ENCODE measurements at places on chromosomes 5 and 9.

DNA sequence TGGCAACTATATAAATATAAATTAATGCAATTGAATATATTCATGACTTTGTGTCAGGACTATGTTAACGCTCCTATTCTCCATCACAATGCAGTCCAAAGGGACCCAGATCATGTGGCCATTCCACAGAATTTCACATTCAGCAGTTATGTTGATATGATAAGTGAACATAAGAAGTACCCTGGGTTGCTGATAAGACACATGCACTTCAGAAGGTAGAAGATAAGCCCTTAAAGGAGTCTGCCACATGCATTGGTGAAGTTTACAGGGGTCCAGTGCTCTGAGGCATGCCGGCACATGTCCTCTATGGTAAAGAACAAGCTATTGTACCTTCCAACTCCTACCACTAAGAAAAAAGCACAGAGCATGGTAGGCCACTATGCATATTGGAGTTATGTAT, 76.4 kb downstream of the PHAX start:
- peaks cover 5% of the 10 kb centered on the region for H3K4me1 ChIP-seq
- no peaks in the 10 kb centered on the region for H3K36me3 ChIP-seq
- no peak overlapping the region for H3K27ac ChIP-seq
- no peak for DNase-seq
- no peak overlapping the region for H3K4me3 ChIP-seq
- H3K27me3 ChIP-seq = no peaks in the 10 kb centered on the region

DNA sequence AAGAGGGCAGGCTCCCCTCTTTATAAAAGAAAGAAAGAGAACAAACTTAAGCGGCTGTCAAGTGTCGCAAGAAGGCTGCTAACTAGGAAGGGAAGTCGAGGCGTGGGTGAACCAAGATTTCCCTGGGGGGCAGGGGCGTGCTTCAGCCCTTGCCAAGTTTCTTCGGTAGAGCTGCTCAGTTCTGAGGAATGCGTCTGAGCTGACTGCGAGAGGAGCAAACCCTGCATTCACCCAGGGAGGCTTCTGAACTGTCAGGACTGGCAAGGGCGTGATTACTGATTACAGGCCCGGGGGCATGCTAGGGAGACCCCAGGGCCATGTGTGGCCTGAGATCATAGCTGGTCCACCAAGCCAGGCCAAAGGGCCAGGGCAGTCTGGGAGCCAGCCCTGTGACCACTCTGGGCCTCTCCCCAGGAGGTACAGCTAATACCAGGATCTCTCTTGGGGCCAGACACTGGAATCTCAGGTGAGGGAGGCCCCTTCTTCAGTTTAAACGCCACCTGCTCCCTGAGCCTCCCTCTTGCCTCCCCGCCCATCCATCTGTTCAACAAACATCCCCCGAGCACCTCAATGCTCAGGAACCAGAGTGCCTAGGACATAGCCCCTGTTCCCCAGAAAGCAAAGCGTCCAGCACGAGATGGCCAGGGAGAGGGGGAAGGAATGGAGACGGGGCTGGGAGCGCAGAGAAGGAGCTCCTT, 30.9 kb downstream of the SARDH start:
- H3K4me3 ChIP-seq = no peak overlapping the region
- H3K4me1 ChIP-seq = peaks cover 48% of the 10 kb centered on the region
- DNase-seq = no peak
- H3K27me3 ChIP-seq = no peaks in the 10 kb centered on the region

- H3K4me1 ChIP-seq = no peaks in the 10 kb centered on the region
- H3K4me3 ChIP-seq = no peak overlapping the region
- no peaks in the 10 kb centered on the region for H3K36me3 ChIP-seq
- no peaks in the 10 kb centered on the region for H3K27me3 ChIP-seq
- no peak overlapping the region for H3K27ac ChIP-seq
Measured at GRCh38 chr5:176658007-176658599, 10.8 kb downstream of the TSPAN17 start.

DNA sequence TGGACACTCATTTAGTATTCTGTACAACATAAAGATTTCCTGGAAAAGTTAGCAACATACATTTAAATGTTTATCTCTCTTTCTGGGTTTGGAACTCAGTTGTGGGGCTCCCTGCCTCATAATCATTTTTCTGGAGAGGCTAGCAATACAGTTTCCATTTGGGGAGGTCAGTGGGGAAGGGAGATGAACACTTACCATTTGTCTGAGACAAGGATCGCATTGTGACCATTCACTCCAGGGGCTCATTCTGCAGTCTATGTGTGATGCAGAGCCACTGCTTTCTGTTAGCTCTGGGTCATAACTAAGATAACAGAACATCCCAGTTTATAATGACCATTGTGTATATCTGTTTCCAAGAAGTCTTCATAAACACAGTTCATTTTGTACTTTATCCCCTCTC, 22.4 kb downstream of the C9 start:
- no peaks in the 10 kb centered on the region for H3K36me3 ChIP-seq
- no peaks in the 10 kb centered on the region for H3K4me1 ChIP-seq
- H3K4me3 ChIP-seq = no peak overlapping the region
- 0 out of 2 replicates have a peak, but pooled peaks cover 3% of the 10 kb centered on the region for H3K27me3 ChIP-seq
- DNase-seq = no peak

GRCh38 chr5:107680099-107680498, 9.4 kb upstream of the EFNA5 start:
- H3K27ac ChIP-seq = no peak overlapping the region
- no peak for DNase-seq
- no peaks in the 10 kb centered on the region for H3K4me1 ChIP-seq
- no peaks in the 10 kb centered on the region for H3K27me3 ChIP-seq

- peaks cover 5% of the 10 kb centered on the region for H3K36me3 ChIP-seq
- peak overlapping the region; percentile 26 for H3K27ac ChIP-seq
- DNase-seq = peak; percentile 95
- peaks cover 46% of the 10 kb centered on the region for H3K4me1 ChIP-seq
Measured at GRCh38 chr9:130122456-130122855, 49.7 kb upstream of the NCS1 start.

- H3K36me3 ChIP-seq = no peaks in the 10 kb centered on the region
- H3K27ac ChIP-seq = no peak overlapping the region
- no peak for DNase-seq
- H3K27me3 ChIP-seq = no peaks in the 10 kb centered on the region
- no peak overlapping the region for H3K4me3 ChIP-seq
- H3K4me1 ChIP-seq = no peaks in the 10 kb centered on the region
Measured at GRCh38 chr5:168525856-168526255, 3.2 kb upstream of the FBLL1 start.

- H3K27ac ChIP-seq = peak overlapping the region; percentile 71
- H3K27me3 ChIP-seq = no peaks in the 10 kb centered on the region
- peaks cover 41% of the 10 kb centered on the region for H3K4me1 ChIP-seq
- H3K4me3 ChIP-seq = no peak overlapping the region
- no peaks in the 10 kb centered on the region for H3K36me3 ChIP-seq
Measured at GRCh38 chr9:131677444-131678180, 62.3 kb downstream of the RAPGEF1 start.

DNA sequence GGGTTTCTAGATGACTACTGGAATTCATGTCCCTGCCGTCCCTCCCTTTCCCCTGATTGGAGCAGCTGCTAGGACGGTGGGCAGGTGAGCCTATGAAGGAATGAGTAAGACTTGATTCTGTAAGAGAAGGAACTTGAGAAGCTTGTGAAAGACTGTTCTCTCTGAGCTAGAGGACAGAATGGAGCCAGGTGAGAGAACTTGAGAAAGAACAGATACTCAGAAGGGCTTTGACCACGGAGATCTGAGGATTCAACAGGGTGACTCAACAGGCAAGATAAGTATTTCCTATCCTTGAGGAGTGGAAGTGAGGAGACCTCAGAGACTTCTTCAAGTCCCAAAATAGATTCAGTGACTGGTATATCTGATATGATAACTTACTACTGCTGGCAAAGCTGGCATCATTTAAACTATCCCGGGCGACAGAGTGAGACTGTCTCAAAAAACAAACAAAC, 41.9 kb downstream of the HSDL2 start:
- H3K27ac ChIP-seq = no peak overlapping the region
- no peak overlapping the region for H3K4me3 ChIP-seq
- DNase-seq = no peak
- peaks cover 17% of the 10 kb centered on the region for H3K36me3 ChIP-seq
- H3K4me1 ChIP-seq = no peaks in the 10 kb centered on the region

- H3K4me1 ChIP-seq = no peaks in the 10 kb centered on the region
- H3K27me3 ChIP-seq = no peaks in the 10 kb centered on the region
- H3K36me3 ChIP-seq = no peaks in the 10 kb centered on the region
- no peak for DNase-seq
- no peak overlapping the region for H3K4me3 ChIP-seq
Measured at GRCh38 chr5:132653716-132654115, 4.3 kb upstream of the IL13 start.

DNA sequence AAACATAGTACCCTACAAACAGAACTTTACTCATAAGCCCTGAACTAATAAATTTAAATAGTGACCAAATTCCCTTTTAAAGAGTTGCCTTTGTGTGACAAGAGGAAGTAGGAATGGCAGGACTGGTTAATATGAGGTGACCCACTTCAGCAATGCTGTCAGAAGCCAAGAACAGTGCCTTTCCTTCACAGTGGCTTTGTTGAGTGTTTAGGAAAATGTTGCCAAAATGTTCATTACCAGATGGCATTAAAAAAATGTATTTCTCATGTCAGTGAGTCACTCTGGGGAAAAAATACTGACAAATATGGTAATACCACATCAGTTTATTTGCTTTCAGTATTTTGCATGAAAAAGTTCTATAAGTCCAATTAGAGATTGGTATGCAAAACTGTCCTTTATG, 103.3 kb downstream of the DIRAS2 start:
- no peak overlapping the region for H3K27ac ChIP-seq
- no peak for DNase-seq
- no peaks in the 10 kb centered on the region for H3K36me3 ChIP-seq
- H3K27me3 ChIP-seq = no peaks in the 10 kb centered on the region

DNA sequence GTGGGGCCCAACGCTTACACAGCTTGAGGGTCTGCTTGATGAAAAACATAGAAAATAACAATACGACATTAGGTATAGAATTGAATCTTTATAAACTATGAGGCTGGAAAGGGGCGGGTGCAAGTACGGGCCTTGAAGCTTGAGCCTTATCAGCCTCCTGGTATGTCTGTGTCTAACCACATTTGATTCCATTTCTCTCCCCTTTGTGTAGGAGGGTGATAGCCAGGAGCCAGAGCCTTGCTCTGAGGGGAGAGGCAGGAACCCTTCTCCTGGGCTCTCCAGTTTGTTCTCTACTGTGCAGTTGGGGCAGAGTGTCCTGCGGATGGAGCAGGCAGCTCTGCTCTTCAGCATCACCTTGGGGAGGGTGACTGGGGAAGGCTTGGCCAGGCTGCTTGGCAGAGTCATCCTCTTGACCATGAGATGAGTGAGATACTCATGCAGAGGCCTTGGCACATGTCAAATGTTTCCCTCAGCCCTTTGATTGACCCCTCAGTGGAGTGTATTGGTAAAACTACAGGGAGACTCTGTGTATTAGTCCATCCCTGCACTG, 153.5 kb downstream of the SEMA6A start:
- DNase-seq = no peak
- H3K36me3 ChIP-seq = no peaks in the 10 kb centered on the region
- no peaks in the 10 kb centered on the region for H3K27me3 ChIP-seq
- no peak overlapping the region for H3K27ac ChIP-seq
- no peak overlapping the region for H3K4me3 ChIP-seq

DNA sequence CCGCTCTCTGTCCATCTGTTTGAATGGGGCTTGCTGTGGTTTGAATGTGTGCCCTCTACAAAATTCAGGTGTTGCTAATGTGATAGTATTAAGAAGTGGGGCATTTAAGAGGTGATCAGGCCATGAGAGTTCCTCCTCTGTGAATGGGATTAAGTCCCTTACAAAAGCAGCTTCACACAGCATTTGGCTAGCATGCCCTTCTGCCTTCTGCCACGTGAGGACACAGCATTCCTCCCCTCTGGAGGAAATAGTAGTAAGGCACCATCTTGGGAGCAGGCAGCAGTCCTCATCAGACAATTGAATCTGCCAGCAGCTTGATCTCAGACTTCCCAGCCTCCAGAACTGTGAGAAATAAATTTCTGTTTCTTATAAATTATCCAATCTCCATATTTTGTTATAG, 540.2 kb downstream of the CSNK1G3 start:
- H3K27ac ChIP-seq = no peak overlapping the region
- no peak for DNase-seq
- no peaks in the 10 kb centered on the region for H3K27me3 ChIP-seq

GRCh38 chr9:77909306-77909705, 122.3 kb downstream of the GNAQ start:
- H3K27me3 ChIP-seq = no peaks in the 10 kb centered on the region
- no peak overlapping the region for H3K27ac ChIP-seq
- peaks cover 3% of the 10 kb centered on the region for H3K36me3 ChIP-seq
- no peaks in the 10 kb centered on the region for H3K4me1 ChIP-seq
- no peak for DNase-seq

GRCh38 chr9:96441798-96442445, 8.0 kb upstream of the HABP4 start:
- no peaks in the 10 kb centered on the region for H3K4me1 ChIP-seq
- H3K36me3 ChIP-seq = no peaks in the 10 kb centered on the region
- H3K4me3 ChIP-seq = no peak overlapping the region
- H3K27me3 ChIP-seq = no peaks in the 10 kb centered on the region
- peak; percentile 78 for DNase-seq
- no peak overlapping the region for H3K27ac ChIP-seq

DNA sequence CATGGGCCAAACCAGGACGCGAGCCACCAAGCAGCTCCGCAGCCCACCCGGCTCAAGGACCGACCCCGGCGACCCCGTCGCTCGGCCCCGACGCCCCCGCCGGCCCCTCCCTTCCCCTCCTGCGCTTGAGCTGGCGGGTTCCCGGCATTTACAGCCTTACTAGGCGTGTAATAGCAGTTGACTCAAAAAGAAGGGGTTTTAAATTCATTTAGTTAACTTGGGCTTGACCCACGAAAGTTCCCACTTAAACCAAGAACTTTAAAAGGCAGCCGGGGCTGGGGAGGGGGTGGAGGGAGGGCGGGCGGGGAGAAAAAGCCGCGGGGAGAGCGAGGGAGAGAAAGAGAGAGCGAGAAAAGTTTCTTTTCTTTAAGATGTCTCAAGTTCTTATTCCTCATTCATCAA, 636 bp downstream of the PRDM12 start:
- DNase-seq = no peak
- peaks cover 46% of the 10 kb centered on the region for H3K36me3 ChIP-seq
- no peaks in the 10 kb centered on the region for H3K27me3 ChIP-seq
- H3K4me1 ChIP-seq = peaks cover 15% of the 10 kb centered on the region
- H3K4me3 ChIP-seq = peak overlapping the region; percentile 79

GRCh38 chr5:96942911-96943310, 7.0 kb downstream of the LNPEP start:
- DNase-seq = no peak
- 0 out of 2 replicates have a peak, but pooled peaks cover 2% of the 10 kb centered on the region for H3K4me1 ChIP-seq
- H3K36me3 ChIP-seq = peaks cover 10% of the 10 kb centered on the region
- no peak overlapping the region for H3K27ac ChIP-seq
- no peaks in the 10 kb centered on the region for H3K27me3 ChIP-seq

GRCh38 chr5:149224282-149224681, 47.4 kb upstream of the AFAP1L1 start:
- H3K27me3 ChIP-seq = no peaks in the 10 kb centered on the region
- no peak overlapping the region for H3K4me3 ChIP-seq
- peaks cover 10% of the 10 kb centered on the region for H3K4me1 ChIP-seq
- no peaks in the 10 kb centered on the region for H3K36me3 ChIP-seq
- no peak for DNase-seq

GRCh38 chr9:101433229-101433628, 2.3 kb downstream of the ALDOB start:
- H3K4me1 ChIP-seq = no peaks in the 10 kb centered on the region
- DNase-seq = no peak
- H3K27me3 ChIP-seq = 0 out of 2 replicates have a peak, but pooled peaks cover 7% of the 10 kb centered on the region

GRCh38 chr9:108436448-108436847, 419.3 kb downstream of the ACTL7B start:
- no peak overlapping the region for H3K4me3 ChIP-seq
- peaks cover 14% of the 10 kb centered on the region for H3K27me3 ChIP-seq
- H3K27ac ChIP-seq = no peak overlapping the region
- DNase-seq = no peak

All from SJCRH30 (cell line).